Activated CD4-positive, alpha-beta T cell treated with anti-CD3 and anti-CD28 coated beads, Interleukin-2, amount 50 U/mL, for 16 hours (primary cell): ENCODE measurements at places on chromosomes 4 and X.

DNA sequence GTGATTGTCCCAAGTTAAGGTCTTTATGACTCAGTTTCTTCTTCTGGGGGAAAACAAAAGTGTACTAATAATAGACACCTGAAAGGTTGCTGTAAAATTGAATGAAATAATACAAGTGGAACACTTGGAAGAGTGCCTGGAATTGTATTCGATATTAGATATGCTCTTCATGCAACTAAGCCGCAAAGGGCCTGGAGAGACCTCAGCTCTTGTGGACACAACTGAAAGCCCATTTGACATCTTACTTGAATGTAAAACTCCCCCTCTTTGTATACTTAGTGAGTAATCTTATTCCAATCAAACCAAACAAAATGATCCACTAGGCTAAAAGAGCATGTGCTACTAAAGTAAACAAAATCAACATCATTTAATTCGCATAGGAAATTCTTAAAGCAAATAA is 511 bp upstream of the MAP9 start:
- no peak for DNase-seq

DNA sequence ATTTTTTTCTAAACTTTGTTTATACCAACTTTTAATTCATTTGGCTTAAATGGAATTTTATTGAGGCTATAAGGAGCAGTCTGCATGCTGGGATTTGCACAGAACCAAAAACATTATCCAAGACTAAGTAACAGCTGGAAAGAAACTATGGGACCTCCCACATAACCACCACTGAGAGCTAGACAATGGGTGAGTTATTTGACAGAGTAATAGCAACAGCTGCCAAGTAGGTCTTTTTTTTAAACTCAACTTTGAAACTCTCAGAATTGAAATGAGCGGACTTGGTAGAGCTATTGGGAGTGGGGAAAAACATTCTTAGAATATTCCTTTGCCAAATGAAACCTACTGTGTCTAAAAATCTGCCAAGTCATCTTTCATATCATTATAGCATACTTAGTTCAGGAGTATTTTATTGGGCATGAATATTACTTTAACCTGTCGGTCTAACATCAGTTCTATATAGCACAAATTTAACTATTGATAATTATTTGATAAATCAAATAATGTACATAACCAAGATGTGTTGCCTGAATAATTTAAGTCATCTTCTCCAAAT is 1428.0 kb downstream of the PCDH7 start:
- no peak for DNase-seq

GRCh38 chrX:136477026-136477425 is 10.7 kb upstream of the BRS3 start:
- no peak for DNase-seq

DNA sequence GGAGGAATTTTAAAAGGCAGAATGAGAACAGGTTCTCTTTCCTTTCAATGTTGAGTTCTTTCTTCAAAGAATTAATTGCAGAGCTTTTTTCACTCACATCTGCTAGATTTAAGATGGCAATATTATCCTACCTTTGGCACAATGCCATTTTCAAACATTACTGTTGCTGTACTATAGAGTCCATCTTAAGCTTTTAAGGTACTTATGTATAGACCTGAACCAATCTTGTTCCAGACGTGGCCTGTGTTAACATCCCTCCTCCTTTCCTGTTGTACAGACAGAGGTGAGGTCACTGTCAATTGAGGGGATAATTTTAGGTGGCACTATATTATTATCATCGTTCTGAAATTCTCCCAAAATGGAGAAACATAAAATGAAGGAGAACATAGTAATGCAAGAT is 53.0 kb upstream of the MYOZ2 start:
- DNase-seq: no peak

DNA sequence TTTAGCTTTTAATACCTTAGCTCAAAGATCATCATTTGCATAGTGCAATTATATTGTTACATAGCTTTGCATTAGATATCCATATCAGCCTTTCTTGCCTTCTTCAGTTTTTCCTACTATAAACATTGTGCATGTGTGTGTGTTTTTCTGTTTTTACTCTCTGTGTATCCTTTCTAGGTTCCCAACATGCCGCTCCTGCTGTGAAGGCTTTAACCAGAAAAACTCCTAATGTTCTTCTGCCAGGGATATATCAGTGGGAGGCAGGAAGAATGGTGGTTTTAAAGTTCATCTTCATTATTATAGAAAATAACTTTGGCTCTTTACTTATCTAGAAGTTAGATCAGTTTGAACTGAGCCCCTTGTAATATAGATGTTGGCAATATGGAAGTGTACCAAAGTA is 61.2 kb downstream of the CPE start:
- DNase-seq: no peak

DNA sequence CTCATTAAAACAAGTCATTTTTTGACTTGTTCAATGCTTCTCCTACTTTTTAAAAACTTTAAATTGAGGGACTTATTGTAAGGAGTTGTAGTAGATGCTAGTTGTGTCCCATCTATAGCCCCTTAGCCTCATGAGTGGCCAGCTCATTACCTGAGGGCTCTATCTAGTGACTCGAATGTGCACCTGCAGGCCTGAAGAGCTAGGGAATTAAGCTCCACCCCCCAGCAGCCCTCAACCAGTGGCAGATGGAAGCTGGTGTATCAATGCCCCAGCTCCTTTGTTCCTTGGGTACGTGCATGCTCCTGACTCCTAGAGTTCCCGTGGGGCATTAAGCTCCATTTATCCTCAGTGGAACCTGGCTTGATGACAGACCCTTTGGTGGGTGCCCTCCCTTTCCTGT is 146.7 kb upstream of the FAM9B start:
- no peak for DNase-seq

DNA sequence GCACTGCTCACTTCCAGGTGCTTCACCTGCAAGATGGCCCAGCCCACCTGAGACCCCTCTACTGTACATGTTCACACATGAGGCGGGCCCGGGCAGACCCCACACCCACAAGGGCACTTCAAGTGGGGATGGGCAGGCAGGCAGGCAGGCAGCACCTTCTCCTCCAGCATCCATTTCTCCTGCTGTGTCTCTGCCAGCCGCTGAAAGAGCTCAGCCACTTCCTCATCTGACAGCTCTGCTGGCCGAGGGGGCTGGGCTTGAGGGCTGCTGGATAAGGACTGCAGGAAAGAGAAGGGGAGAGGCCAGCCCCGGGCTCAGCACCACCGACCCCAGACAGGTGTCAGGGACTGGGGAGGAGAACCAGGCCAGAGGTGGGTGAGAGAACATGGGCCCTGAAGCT is 4.4 kb upstream of the KCND1 start:
- no peak for DNase-seq

DNA sequence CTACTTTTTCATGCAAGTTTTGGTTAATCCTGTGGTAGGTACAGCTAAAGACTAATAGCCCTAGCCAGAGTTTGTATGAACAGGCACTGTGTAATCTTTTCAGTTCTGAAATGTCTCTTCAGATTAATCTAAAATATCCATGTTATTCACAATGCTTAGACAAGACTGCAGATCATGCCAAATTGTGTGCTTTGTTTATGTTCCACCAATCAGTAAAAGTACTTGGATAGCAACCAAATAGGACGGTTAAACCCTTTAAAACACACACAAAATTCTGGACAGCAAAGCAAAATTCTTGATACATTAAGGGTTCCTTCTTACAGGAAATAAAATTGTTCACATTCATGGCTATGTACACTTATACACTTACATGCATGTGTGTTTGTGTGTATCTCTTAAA is 139.1 kb downstream of the KLHL13 start:
- DNase-seq: no peak

- no peak for DNase-seq
Measured at GRCh38 chr4:85812776-85813175, 337.8 kb downstream of the ARHGAP24 start.

DNA sequence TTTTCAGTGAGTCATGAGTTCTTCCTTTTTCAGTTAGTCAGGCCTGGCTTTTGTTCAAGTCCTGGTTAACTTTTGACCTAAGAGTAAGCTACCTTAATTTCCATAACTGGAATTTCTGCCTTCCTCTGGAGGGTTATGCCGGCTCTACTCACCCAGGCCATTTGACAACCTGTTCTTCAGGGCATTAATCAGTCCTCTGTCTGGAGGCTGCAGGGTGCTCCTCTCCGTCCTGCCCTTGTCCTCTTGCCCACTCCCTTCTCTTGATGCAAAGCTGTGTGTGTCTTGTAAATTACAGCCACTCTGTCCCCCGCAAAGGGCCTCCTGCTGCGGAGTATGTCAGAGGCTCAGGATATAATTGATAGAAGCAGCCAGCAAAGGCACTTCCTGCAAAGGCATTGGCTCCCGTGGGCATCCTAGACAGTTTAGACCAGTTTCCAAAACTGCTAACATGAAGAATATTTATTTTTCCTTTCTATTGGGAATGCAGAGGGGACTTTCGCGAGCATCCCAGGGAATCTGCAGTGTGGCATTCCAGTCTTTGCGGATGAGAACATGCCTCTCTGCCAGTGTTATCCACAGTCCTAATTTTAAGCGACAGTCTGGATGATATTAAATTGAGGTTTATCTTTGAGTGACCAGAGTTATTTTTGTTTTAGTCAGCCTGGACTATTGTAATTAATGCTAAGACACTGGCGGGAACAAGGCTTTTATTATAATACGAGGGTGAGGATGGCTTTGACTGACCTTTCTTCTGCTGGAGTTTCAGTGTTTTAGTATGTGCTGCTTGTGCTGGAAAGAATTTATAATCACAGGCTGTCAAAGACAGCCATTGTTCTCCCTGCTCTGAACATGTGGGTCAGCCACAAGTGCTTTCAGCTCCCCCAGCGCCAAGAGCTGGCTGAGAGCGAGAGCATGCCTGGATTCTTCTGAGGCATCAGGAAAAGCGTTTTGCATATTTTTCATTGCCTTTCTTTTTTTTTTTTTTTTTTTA is 74.2 kb downstream of the LIMCH1 start:
- no peak for DNase-seq

GRCh38 chr4:26941951-26942350 is 81.3 kb downstream of the STIM2 start:
- DNase-seq: no peak

GRCh38 chr4:62196338-62196737 is 996.2 kb downstream of the ADGRL3 start:
- DNase-seq: no peak

- DNase-seq: no peak
Measured at GRCh38 chr4:89056292-89056952, 563 bp downstream of the FAM13A start.

GRCh38 chr4:15182600-15183220 is 180.4 kb downstream of the CPEB2 start:
- peak; percentile 64 for DNase-seq

DNA sequence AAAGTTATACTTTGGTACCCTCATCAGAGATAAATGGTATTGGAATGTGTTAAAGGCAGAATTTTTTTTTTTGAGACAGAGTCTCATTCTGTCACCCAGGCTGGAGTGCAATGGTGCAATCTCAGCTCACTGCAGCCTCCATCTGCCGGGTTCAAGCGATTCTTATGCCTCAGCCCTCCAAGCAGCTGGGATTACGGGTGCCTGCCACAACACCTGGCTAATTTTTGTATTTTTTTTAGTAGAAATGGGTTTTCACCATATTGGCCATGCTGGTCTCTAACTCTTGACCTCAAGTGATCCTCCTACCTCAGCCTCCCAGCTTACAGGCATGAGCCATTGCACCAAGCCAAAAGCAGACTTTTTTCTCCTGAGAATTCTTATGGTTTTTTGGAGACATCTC is 11.4 kb upstream of the RELL1 start:
- no peak for DNase-seq

DNA sequence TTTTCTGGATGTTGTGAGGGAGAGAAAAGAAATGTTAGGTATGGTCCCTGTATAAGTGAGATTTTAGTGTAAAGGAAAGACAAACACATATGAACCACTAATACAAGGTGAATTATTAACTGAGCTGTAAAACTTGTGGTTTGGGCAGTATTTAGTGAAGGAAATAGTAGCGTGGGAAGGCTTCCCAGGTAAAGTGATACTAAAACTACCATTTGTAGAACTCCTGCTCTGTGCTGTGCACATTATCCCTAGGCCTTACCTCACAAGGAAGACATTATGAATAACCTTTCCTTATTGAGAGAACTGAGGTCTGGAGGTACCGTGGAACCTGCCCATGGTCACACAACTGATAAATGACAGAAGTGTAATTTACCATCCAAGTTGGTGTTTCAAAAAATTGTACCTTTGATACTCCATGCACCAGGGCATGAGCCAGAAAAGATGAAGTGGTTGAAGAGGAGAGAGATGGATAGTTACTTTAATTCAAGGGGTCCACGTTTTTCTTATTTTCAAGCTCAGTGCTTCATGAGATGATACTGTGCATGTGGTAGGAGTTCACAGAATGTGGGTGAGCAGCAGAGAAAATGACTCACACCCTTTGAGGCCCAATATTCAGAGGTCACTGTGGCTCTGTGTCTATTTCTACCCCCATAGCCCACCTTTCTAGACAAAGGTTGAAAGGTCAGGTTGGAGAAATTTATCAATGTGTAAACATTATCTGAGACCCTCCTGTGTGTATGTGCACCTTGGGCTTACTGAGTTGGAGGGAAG is 2.6 kb upstream of the VSIG4 start:
- no peak for DNase-seq

DNA sequence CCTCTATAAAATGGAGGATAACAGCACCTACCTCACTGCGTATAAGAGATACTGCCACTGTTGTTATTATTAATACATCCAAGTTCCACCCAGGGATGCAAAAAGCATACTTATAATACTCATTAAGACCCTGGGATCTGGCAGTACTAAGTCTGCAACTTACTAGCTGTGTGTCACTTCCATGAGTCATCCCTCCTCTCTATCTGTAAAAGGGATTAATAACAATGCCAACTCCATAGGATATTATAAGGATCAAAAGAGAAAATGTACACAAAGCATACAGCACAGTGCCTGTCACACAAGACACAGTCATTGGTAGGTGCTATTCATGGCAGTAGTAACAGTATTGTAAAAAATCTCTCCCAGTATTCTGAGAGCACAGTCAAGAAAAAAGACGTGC is 216.7 kb downstream of the HS6ST2 start:
- no peak for DNase-seq

- no peak for DNase-seq
Measured at GRCh38 chr4:164571593-164572390, 182.1 kb upstream of the SMIM31 start.

DNA sequence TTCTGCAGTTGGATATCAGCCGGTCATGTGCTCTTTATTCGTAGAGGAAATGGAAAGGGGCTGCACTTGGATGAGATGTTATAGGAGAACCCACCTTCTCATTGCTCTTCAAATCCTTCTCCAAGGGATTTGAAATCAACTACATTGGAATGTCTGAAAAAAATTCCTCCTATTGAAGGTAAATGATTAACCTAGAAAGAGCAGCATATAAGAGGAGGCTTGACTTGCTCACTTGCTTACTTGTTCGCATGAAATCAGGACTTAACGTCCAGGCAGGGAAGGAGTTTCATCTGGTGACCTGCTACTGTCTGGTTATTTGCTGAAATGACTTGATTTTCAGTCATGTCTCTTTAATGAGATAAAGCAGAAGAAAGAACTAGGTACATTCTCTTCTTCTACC is 338.4 kb upstream of the NOCT start:
- no peak for DNase-seq

GRCh38 chr4:4640692-4641091 is 98.8 kb upstream of the STX18 start:
- no peak for DNase-seq
